ENCODE measurements at places on chromosomes 7 and 10. TPM values are rescaled to one million over a fixed set of nuclear protein-coding genes. Genes with fewer than 3 reads are reported as not detected.

The CDK14 gene
- 18.7 TPM for total RNA-seq

The NPTX2 gene
- 2.3 TPM for total RNA-seq

The PLXDC2 gene
- total RNA-seq = 16.6 TPM

The OR9A2 gene
- total RNA-seq = not detected

The RRP12 gene
- total RNA-seq = 15.2 TPM

The CEP55 gene
- total RNA-seq = 0.66 TPM

The LRIT1 gene
- total RNA-seq = not detected

The TUBB8 gene
- total RNA-seq = not detected

The C10orf67 gene
- total RNA-seq = 0.36 TPM

The CYP2W1 gene
- not detected for total RNA-seq

The SCD gene
- total RNA-seq = 4.8 TPM

The CPXM2 gene
- 4.5 TPM for total RNA-seq

The ENO4 gene
- total RNA-seq = not detected

The IFIT1B gene
- total RNA-seq = not detected

The TACC2 gene
- 400 TPM for total RNA-seq

The RTKN2 gene
- not detected for total RNA-seq

The DMBT1 gene
- total RNA-seq = 0.44 TPM

The SDK1 gene
- 1.3 TPM for total RNA-seq

The TMEM176A gene
- total RNA-seq = 18.5 TPM

The LRRC18 gene
- not detected for total RNA-seq

The SDHAF3 gene
- 20.5 TPM for total RNA-seq

The CYCS gene
- total RNA-seq = 709 TPM

The GNG11 gene
- 29.6 TPM for total RNA-seq

The CACNA2D1 gene
- total RNA-seq = 64.6 TPM

The OPN4 gene
- total RNA-seq = 0.25 TPM

The VSTM2A gene
- total RNA-seq = not detected

The GPR15LG gene
- total RNA-seq = not detected

The LIPN gene
- total RNA-seq = not detected

The AKR1C2 gene
- total RNA-seq = 17.5 TPM

The CDK1 gene
- 1.5 TPM for total RNA-seq

The CPED1 gene
- 33.8 TPM for total RNA-seq

The SAMD9L gene
- 3.7 TPM for total RNA-seq

The ITPRID1 gene
- total RNA-seq = not detected

The AP4M1 gene
- 11.8 TPM for total RNA-seq

The TWIST1 gene
- 1.3 TPM for total RNA-seq

The NKX1-2 gene
- not detected for total RNA-seq

The KNDC1 gene
- 0.11 TPM for total RNA-seq

The NAT16 gene
- total RNA-seq = not detected

The AKR1C4 gene
- total RNA-seq = not detected

The UFSP1 gene
- total RNA-seq = 2.4 TPM

The THSD7A gene
- 1.6 TPM for total RNA-seq

The ANKRD7 gene
- total RNA-seq = 1.1 TPM

The IFIT2 gene
- total RNA-seq = 4.5 TPM

The LRGUK gene
- 0.19 TPM for total RNA-seq

The AASS gene
- 34.7 TPM for total RNA-seq

The MSMB gene
- not detected for total RNA-seq

The PTPN20 gene
- 13.0 TPM for total RNA-seq
